ENCODE measurements at places on chromosomes 3 and 15.

DNA sequence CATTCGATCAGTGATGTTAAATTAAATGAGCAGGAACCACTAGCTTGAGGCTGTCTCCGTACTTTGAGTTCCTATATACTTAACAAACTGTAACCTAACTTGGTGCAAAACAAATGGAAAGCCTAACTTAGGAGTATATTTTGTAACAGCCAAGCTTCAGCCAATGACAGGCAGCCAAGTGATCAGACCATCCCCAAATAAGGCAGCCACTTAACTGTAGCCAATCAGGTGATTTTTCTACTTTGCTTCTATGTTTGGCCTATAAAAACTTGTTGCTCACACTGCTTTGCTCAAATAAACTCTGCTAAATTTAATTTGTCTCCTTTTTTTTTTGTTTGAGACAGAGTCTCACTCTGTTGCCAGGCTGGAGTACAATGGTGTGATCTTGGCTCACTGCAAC, 19.3 kb upstream of the ZNF770 start:
- DNase-seq: no peak

DNA sequence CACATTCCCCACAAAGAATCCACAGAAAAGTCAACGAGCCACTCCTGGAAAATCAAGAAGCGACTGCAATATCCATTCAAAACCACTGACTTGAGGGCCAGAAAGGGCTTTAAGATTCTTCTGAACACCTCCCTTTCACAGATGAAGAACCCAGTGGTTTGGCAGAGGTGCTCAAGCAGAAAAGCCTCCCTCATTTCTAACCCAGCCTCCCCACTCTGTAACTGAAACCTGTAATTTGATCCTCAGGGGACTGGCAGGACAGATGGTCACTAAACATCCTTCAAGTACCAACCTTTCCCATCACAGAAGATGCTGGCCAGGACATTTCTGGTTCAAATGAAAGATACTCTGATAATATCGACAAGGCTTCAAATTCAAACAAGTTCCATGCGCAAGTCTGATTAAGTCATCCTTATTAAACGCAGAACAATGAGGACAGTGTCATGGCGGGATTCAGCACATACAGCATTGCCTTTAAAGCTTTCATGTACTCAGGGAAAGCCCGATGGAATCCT, 5.5 kb downstream of the SEMA5B start:
- no peak for DNase-seq

GRCh38 chr15:31136016-31136415, 34.5 kb upstream of the TRPM1 start:
- no peak for DNase-seq

GRCh38 chr3:27425896-27426565, 56.8 kb upstream of the NEK10 start:
- no peak for DNase-seq

GRCh38 chr3:182500289-182500688, 293.0 kb upstream of the ATP11B start:
- DNase-seq: no peak

DNA sequence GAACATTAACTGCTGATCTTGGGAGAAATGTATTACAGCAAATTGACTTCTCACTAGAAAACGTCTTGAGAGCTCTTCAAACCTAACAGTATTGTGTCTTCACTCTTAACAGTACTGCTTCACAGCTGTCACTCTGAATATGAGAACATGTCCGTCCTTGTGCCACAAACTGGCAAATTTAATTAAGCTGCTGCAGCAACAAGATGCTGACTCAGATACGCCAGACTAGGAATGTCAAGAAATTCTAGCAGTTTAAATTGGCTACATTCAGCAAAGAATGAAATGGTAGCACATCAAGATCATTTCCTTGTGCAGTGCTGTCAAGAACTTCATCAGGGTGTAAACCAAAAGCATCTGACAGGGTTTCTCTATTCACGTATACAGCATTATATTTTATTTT, 7.6 kb downstream of the ICE2 start:
- no peak for DNase-seq

DNA sequence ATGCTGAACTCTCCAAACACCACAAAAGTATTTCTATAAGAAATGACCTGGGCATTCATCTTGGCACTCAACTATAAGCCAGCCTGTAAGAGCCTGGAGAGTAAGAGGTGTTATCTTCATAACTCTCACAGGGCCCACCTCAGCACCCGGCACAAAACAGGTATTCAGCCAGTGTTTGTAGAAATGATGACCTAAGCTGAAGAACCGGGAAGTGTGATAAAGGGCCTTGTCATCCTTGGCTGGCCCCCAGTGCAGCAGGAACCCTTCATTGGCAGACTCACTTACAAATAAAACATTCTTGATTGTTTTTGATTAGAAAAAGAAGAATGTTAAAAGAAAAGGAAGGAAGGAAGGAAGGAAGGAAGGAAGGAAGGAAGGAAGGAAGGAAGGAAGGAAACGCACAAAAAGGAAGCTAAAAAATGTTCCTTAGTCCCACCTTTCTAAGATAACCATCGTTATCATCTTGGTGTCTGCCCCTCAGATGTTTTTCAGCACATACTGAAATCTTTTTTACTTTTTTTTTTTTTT, 52.1 kb downstream of the DAPK2 start:
- DNase-seq: no peak

GRCh38 chr3:126522363-126522788, 1.6 kb upstream of the CHST13 start:
- no peak for DNase-seq

GRCh38 chr3:155232605-155233004, 60.9 kb downstream of the STRIT1 start:
- peak; percentile 76 for DNase-seq

GRCh38 chr15:48644827-48645557, 517 bp downstream of the FBN1 start:
- DNase-seq: no peak

GRCh38 chr3:72629191-72629631, 219.0 kb downstream of the SHQ1 start:
- DNase-seq: no peak

- DNase-seq: no peak
Observed at GRCh38 chr3:72530426-72530825, 317.8 kb downstream of the SHQ1 start.

- no peak for DNase-seq
Observed at GRCh38 chr3:134081211-134081610, 51.5 kb upstream of the SLCO2A1 start.

- DNase-seq: no peak
Observed at GRCh38 chr3:33437556-33438283, 2.5 kb downstream of the UBP1 start.

- no peak for DNase-seq
Observed at GRCh38 chr3:174618368-174619080, 240.6 kb upstream of the NAALADL2 start.

- DNase-seq: no peak
Observed at GRCh38 chr3:186259612-186260383, 102.2 kb downstream of the DGKG start.

- DNase-seq: no peak
Observed at GRCh38 chr3:135034291-135034768, 239.3 kb downstream of the EPHB1 start.

- DNase-seq: no peak
Observed at GRCh38 chr3:45665101-45665572, 24.1 kb upstream of the SACM1L start.

- DNase-seq: no peak
Observed at GRCh38 chr3:69174445-69174844, 52.0 kb upstream of the LMOD3 start.

GRCh38 chr15:101169495-101170071, 82.3 kb downstream of the CHSY1 start:
- DNase-seq: no peak

DNA sequence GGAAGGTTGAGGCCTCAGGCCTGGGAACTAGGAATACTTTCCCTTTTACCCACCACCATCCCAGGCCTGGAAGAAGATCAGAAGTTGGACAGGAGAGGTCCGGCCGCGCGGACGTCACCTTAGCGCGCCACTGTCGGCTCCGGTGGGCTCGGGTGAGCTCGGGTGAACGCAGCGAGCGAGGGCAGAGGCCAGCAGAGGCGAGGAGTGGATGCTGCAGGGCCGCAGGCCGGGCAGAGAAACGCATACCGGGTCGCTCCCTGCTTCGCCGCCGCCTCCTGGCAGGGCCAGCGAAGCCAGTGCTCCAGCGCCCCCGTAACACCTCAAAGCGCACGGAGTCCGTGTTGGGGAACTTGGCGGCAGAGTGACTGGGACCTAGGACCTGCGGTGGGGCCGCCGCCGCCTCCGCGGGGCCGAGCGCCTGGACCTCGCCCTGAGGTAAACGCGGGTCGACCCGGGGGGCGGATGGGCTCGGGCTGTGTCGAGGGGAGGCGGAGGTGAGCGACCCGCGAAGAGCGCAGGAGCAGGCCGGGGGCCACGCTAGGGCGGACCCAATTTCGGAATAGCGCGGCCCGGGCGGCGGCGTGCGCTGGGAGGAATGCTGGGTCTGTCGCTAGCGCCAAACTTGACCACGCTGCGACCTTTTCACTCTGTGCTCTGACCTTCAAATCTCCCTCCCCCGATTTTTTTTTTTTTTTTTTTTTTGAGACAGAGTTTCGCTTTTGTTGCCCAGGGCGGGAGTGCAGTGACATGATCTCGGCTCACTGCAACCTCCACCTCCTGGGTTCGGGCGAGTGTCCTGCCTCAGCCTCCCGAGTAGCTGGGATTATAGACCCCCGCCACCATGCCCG, 1.6 kb downstream of the CYP11A1 start:
- DNase-seq: no peak

DNA sequence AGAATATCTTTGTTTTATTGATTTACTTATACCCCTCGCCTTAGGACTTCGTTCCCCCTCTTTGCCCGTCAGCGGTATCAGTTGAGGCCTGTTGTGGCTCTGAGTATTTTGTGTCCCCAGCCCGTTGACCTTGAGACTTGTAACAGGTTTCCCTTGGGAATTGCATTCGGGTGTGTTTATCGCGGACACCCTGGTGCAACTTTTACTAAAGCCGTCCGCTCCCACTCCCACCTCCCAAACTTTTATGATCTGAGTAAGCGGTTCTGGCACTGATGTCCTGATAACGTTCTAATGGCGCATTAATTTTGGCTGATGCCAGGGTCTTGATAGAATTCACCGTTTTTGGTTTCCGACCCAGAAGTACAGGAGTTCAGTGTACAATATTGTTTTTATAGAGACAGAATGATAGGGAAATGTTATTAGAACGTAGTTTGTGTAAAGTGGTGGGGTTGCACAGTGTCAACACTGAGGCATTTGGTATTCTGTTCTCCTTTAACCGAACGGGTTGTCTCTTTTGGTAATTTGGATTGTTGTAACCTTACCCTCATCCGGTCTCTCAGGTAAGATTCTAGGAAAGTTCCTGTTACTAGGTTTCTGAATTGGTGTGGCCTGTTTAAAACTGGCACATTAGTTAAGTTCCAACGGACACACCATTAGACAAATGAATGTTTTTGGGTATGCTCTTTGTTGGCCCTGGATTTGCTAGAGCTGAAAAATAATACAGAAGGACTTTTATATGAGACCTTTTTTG, 47.8 kb downstream of the OIP5 start:
- no peak for DNase-seq

GRCh38 chr15:98941595-98942255, 65.9 kb downstream of the PGPEP1L start:
- no peak for DNase-seq

DNA sequence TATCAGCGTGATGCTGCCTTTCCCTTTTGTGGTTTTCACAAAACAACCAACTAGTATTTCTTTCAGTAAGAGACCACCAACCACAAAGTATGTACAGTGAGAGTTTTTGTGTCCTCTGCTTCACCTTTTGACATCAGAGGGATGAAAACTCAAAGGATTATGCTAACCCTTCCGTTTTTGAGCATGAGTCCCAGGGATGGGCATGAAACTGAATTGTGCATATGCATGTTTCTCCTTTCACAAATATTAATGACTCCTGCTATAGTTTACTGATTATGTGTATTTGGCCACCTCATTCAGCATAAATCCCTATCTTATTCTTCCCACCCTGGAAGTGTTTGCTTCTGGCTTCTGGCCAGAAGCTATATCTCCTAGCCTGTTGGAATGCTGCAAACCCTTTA, 59.2 kb downstream of the RSRC1 start:
- DNase-seq: no peak

- DNase-seq: peak; percentile 44
Observed at GRCh38 chr3:119235151-119235550, 5.5 kb downstream of the B4GALT4 start.

GRCh38 chr3:5056111-5056391, 66.0 kb upstream of the ARL8B start:
- no peak for DNase-seq

DNA sequence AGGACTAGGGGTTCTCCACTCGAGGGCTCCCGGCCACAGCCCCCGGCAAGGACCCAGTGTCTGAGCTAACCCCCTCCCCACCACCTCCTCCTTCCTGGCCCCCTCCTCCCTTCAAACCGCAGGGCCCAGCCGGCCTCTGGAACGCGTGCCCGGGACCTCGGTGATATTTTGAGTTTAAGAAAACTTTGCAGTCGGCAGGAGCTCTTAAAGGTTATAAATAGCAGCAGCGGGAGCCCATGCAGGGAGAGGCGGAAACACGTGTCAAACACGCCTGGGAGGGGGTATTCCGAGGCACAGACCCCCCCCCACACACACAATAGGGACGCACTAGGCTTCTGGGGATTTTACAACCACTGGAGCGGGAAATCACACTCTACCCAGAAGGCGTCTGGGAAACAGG, 3.1 kb upstream of the PTH1R start:
- no peak for DNase-seq

DNA sequence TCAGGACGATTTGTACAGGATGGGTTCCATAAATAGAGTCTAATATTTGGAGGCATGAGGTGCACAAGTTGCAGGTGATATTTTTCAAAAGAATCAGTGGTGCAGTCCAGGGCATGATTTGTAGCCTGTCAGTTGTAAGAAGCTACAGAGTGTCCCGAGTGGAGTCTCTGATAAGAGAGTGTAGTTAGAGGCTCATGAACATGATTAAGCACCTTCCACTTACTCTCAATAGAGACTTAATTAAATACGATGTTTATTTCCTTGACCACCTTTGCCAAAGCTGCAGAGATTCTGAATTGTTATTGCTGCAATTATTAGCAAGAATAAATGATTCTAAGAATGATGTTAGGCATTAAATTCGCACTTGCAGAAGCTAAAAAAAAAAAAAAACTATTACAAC, 218.4 kb upstream of the LRTM1 start:
- no peak for DNase-seq

GRCh38 chr3:146577662-146578061, 27.5 kb downstream of the PLSCR5 start:
- DNase-seq: peak; percentile 23

- DNase-seq: no peak
Observed at GRCh38 chr3:40968666-40969065, 230.6 kb upstream of the CTNNB1 start.

- DNase-seq: no peak
Observed at GRCh38 chr3:138775254-138775595, 59.5 kb downstream of the PIK3CB start.

All from fibroblast of skin of left biceps (primary cell).